NCI-H2029 treated with DMSO at 0.1 percent for 48 hours (cell line): ENCODE measurements at places on chromosomes 2 and 18.

DNA sequence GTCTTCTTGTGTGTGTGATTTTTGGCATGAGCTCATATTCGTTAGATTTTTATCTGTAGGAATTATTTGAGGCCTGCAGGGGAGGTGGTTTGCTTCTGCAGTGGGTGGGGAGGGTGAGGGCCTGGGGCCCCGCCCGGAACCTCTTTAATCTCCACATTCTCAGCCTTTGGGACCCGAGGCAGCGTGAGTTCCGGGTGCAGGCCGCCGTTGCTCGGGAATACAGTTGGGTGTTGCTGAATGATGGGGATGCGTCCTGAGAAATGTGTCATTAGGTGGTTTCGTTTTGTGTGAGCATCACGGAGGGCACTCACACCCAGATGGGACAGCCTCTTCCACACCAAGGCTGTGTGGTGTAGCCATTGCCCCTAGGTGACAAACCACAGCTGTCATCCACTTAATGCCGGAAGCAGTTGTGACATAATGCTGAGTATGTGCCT lies 13.7 kb upstream of the GAL3ST2 start:
- no peak for DNase-seq

GRCh38 chr2:187383043-187383800 lies 64.8 kb downstream of the CALCRL start:
- no peak for DNase-seq

DNA sequence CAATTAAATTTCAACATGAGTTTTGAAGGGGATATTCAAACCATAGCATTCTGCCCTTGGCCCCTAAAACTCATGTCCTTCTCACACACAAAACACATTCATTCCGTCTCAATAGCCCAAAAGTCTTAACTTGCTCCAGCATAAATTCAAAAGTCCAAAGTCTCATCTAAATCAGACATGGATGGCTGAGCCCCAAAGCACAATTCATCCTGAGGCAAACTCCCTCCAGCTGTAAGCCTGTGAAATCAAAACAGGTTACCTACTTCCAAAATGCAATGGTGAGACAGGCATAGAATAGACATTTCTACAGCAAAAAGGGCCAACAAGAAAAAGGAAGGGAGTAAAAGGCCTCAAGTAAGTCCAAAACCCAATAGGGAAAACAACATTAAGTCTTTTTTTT lies 245.8 kb downstream of the TTC32 start:
- no peak for DNase-seq

DNA sequence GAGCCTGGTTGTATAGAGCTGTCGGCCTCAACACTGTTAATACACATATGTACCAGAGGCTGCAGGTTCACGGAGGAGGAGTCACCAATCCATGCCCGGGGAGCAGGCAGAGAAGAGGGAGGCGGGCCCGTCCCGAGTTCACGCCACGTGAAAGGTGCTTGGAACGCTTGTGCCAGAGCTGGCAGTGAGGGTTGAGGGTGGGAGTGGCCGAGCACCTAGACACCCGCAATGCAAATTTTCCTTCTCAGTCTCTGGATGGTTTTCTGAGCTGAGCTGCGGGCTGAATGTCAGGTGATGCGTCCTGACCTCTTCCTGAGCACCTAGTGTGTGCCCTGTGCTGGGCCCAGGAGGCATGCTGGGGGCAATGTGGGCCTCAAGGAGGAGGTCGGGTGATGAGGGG lies 52.2 kb downstream of the ODC1 start:
- no peak for DNase-seq

DNA sequence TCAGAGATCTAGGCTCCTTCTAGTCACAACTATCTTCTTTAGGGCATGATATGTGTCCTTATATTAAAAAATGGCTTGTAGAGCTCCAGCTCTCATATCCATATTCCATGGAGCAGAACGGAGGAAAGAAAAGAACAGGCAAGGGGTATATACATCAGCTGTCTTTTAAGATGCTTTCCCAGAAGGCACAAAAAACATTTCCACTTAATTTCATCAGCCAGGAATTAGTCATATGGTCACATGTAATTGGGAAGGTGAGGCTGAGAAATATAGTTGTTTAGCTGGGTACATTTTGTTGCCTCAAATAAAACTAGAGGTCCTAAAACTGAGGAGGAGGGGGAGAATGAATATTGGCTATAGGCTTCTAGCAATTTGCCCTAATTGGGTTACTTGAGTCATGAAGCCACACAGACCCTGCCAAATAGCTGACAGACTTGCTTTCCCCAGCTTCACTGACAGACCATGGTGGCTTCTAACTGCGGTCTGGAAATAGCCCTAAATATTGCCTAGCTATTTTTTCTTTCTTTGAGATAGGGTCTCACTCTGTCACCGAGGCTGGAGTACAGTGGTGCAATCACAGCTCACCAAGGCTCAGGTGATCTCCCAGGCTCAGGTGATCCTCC lies 20.0 kb downstream of the MAIP1 start:
- no peak for DNase-seq

DNA sequence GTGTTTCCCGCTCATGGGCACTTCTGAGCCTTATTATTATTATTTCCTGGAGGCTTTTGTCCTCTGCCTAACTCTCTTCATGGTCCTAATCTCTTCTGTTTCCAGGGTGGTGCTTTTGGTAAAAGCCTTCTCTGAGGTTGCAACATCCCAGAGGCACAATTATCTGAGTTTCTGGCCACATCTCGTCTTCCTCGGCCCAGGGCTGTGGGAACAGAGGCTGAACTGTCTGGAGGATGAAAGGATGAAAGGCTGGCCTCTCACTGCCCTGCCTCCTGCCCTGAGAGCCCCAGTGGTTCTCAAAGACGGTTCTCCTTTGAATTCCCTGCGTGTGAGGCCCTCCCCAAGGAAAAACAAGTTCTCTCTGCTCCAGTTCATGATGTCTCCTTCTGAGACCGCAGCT lies 13.8 kb downstream of the GYPC start:
- no peak for DNase-seq

- no peak for DNase-seq
Observed at GRCh38 chr2:56372071-56372656, 188.4 kb downstream of the CCDC85A start.

DNA sequence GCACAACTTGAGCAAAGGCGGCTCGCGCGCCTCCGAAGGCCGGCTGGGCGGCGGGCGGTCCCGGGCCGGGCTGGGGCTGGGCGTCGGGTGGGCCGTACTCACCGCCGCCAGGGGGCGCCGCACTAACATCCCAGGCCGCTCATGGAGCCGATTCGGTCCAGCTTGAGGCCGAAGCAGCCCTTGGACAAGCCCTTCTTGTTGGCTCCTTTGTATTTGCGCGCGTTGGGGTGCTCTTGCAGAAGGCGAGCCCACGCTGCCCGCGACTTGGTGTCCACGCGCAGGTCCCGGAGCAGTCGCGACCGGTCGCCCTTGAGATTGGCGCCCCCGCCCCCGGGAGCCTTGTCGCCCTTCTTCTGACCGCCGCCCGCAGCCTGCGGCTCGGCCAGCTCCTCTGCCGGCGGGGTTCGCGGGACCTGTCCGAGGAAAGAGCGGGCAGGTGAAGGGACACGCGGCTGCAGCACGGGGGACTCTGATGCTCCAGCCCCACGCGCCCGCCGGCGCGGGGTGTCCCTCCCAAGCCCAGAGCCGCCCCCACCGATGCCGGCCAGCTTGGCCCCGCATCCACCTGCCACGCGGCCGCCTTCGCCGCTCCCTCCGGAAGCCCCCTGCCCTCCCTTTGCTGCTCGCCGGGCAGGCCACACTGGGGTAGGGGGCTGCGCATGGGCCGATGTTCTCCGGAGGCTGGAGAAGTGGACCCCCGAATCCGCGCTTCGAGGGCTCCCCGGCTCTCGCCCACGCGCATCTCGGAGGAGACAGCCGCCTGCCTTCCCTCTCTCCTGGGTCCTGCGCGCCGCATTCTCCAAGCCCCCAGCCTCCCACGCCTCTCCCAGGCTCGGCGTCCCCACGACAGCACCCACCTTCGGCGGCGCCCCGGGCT lies 655 bp downstream of the NPPC start:
- DNase-seq, result no peak
